GM13976 (cell line): ENCODE measurements at places on chromosomes 16 and 17.

- DNase-seq: no peak
These were observed 72.5 kb upstream of the IRX3 start for GRCh38 chr16:54359081-54359480.

- DNase-seq: no peak
These were observed 394.3 kb downstream of the CDH13 start for GRCh38 chr16:83021045-83021444.

DNA sequence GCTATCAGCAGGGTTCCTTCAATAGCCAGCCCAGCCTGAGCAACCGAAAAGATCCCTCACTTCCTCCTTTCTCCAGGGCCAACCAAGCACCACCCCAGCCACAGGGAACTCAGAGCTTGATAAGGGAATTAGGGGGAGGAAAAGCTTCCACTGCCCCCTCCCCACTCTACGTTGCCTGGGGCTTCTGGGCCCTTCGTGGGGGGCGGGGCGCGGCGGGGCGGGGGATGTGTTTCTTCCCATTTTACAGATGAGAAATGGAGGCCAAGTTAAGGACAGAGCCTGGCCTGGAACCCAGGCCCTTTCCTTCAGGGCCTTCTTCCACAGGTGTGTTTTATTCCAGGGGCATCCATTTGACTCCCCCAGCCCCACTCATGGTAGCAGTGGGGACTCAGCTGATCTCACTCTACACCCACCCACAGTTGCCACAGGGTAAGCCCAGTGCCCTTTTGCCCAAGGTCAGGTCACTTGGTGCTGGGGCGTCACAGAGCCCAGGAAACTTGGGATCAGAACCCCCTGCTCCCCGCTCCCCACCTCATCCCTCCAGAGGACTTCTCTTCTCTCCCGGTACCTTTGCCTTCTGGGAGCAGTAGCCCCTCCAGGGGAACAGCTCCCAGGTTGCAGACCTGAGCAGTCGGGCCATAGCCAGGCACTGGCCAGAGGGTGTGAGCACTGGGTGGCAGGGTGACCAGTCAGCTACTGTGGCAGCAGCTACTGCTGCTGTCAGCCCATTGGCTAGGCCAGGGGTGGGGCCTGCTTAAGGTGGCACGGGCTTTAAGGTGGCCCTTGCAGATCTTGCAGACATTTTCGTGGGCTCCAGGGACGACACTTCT lies at the start of gene LDHD:
Gene LDHD (minus strand): TSS at position 700 of the 830 bp plus-strand sequence. CDS start 60 bp downstream, at position 640.
- DNase-seq: no peak

DNA sequence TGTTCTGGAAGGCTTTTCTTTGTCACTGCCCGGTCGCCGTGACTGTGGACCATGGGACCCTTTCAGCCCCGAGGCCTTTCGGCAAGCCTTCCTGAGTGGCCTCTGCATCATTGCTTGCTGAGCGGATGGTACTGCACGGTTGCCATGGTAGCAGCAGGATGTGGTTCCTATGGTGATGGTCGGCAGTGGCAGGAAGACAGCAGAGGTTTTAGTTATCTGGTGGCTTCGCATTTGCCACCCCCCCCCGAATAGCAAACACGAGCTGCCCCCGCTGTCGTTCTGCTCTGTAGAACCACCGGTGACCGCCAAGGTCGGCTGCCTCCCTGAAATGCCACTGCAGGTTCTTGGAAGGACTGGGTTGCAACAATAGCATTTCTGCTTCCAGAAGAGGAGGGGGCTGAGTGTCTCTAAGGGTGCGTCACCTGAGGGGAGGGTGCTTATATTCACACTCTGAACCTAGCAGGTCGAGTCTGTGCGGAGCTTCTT lies 76.6 kb downstream of the CMIP start:
- DNase-seq: peak; percentile 75

DNA sequence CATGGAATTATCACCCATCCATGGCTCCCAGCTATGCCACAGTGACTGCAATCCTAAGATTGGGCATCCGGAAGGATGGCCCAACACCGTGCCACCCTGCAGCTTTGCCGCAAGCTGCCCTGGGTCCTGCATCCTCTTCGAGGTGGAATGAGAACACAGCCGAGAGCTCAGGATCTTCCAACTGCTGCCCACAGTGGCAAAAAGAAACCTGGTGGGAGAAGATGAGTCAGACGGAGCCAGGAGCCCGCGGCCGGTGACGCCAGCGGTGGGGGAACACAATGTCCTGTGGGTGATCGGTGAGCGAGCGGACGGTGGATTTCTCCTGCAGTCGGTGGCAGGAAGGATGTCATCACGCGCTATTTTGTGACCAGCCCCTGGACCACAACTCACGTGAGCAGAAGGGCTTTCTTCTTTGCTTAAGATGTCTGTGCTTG lies 20.1 kb downstream of the CD7 start:
- peak; percentile 83 for DNase-seq

GRCh38 chr17:80561541-80562114 lies 17.0 kb downstream of the RPTOR start:
- DNase-seq: no peak

GRCh38 chr17:69679829-69680228 lies 265.3 kb downstream of the MAP2K6 start:
- DNase-seq: no peak

- no peak for DNase-seq
These were observed 6.3 kb upstream of the ABCC1 start for GRCh38 chr16:15942931-15943690.

- no peak for DNase-seq
These were observed 150.8 kb downstream of the SNX11 start for GRCh38 chr17:48258331-48258730.

DNA sequence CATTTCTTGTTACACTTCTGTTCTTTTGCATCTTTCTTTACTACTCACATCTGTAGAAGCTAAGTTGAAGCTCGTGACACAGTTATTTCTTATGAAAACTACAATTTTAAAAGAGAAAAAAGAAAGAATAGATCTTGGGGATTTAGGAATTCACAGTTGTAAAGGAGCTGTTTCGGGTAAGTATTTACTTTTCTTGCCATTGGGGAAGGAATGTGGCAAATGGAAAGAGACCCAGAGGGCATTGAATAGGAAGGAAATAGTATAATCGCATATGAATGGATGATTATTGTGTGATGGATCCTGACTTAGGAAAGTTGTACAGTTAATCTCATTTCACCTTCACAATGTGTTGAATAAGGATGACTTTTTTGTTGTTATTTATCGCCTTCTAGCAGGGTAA lies 914.1 kb upstream of the CDH8 start:
- DNase-seq: no peak

- DNase-seq: no peak
These were observed 390.1 kb downstream of the RBFOX1 start for GRCh38 chr16:7722761-7723160.

- DNase-seq: no peak
These were observed 61.0 kb downstream of the RPH3AL start for GRCh38 chr17:291587-291986.

DNA sequence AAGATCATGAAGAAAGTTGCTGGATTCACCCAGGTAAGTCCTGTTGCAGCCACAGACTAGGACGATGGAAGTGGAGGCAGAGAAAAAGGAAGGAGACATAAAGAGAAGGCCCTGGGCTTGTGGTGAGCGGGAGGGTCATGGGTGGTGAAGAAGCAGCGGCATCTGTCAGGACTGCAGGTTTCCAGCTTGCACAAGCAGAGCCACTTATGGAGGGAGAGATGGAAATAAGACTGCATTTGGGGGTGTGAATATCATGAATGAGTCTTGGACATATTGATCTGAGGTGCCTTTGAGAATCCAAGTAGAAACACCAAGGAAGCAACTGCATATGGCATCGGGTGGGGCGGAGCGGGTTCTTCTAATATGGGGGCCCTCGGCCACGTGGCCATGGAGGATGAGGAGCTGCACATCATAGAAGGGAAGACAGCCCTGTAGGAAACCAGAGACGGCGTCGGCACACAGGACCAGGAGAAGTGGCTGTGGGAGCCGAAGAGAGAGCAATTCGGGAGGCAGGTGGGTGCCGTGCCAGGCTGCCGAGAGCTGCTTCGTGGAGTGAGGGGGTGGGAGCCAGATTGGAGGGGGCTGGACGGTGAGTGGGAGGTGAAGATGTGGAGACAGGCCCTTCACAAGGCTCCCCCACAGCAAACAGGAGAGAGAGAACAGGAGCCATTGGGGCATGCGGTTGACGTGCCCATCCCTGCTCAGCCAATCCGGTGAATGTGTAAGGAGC lies 243.5 kb downstream of the GSG1L start:
- DNase-seq: no peak

DNA sequence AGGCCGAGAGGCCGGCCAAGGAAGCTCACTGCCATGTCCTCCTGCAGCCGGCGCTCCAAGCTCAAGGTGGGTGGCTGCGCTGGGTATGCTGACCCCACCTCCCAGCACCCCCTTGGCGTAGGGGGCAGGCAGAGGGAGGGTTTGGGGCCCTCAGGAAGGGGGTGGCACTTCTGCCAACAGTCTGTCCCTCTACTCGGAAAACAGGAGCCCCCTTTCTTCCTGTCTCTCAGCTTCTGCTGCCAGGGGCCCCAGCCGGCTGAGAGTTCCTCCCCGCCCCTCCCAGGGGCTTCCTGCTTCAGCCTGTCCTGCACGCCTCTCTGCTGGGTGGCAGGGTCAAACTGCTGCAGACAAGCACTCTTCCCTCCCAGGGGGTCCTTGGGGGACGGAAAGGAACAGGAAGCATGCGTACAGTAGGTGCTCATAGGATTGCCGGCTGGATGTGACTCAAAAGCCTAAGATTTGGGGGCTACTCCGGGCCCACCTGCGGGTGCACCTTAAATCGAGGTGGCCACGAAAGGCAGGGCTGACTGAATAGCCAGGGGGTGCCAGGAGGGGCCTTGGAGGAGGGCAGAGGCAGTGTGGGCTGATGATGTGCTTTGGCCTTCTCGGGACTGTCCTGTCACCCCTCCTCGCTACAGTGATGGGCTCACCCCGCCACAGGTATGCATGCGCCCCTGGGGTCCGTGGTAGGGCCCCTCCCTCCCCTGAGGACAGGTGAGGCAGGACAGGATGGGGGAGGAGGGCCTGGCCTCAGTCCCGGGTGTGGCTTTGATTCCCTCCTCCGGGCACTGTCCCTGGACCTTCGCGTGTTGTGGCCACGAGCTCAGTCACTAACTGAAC lies 4.0 kb downstream of the CBX2 start:
- DNase-seq: no peak

- DNase-seq: no peak
These were observed 860.4 kb upstream of the SOX9 start for GRCh38 chr17:71260366-71260940.

DNA sequence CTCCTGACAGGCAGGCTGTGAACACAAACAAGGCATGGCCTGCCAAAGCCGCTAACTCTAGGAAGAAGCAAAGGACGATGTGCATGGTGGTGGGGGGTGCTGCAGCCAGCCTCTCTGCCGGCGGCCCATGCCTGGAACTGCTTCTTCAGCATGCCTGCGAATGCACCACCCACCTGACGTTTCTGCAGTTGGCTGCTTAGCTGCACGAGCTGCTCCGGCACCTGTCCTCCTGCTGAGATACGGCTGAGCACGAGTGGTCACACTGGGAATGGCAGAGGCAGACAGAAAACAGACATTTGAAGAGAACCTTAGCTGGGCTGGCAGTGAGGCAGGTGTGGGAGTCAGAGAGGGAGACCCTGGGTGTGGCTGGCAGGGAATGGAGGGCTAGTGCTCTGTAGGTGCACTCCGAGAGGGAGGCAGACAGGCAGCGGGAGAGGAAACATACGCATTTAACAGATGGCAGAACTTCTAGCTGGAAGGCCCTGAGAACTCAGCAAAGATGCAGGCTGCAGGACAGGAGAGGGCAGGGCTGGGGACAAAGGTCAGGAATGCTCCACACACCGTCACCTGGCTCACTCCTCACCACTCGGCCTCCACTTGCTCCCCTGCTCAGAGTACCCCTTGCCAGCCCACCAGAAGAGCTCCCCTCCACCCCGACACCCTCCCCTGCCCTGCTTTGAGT lies 5.2 kb downstream of the FLCN start:
- DNase-seq: no peak

DNA sequence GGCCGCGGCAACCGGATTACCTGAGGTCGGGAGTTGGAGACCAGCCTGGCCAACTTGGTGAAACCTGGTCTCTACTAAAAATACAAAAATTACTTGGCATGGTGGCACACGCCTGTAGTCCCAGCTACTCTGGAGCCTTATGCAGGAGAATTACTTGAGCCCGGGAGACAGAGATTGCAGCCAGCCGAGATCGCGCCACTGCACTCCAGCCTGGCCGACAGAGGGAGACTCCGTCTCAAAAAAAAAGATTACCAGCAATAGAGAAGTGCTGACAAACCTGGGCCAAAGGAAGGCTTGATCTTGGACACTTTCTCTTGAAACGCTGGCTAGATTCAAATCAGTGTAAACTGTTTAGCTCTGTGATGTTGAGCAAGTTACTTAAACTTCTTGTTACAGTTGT lies 4.3 kb downstream of the MT1H start:
- DNase-seq: no peak

DNA sequence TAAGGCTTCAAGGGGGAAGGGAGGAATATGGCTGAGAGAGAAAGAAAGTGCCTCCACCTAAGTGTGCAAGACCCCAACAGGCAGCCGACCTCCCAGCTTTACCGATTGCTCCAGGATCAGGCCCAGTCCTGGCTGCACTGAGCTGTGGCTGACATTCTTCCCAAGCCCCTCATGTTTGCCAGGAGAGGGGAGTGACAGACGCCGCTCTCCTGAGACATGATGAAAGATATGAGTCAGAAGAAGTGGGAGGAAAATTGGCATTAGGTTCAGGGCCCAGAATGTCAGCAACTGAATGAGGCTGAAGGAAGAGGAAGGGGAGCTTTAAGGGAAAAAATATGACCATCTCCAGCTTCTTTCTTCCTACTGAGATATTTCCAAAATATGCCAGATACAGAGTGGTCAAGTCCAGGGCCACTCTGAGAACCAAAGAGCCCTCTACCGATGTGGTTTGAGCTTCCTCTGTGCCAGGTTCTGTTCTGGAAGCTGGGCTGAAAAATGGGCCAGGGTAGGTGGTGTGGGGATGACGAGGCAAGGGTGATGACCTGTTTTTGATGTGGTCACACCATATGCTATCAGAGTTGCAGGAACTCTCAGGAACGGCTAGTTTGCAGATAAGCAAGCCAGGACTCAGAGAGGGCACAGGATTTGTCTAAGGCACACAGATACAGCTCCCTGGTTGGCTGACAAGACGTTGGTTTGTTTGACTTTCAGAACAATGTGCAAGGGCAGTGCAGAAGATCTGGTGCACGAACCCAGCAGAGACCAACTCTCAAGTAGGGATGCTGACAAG lies 176.7 kb downstream of the SOX9 start:
- no peak for DNase-seq

GRCh38 chr16:13779676-13780075 lies 140.3 kb upstream of the ERCC4 start:
- no peak for DNase-seq

- DNase-seq: no peak
These were observed 12.1 kb upstream of the GFOD2 start for GRCh38 chr16:67731071-67731752.
